Activated CD4-positive, alpha-beta T cell treated with anti-CD3 and anti-CD28 coated beads, Interleukin-2, amount 50 U/mL, for 4 hours (primary cell): ENCODE measurements at places on chromosomes 2 and 18.

GRCh38 chr2:174013315-174013751, 48.2 kb upstream of the SP3 start:
- no peak for DNase-seq

GRCh38 chr2:179250848-179251504, 13.7 kb downstream of the SESTD1 start:
- DNase-seq, result no peak

DNA sequence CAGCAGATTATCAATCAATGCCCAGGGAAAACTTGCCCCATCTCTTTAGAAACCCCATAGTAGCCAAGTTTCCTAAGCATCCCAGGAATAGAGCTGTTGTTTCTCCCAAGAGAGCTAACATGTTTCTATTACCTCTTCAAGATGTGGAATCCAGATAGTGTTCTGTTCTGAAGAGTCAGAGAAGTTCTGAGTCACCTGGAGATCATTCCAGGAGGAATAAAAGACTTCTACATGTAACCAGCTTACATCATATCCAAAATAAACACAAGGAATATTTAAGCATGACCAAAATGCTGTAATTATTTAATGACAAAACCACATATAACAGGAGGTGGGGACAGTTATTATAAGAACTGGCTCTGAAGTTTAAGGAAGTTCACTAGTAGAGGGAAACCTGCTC, 51.0 kb upstream of the GORASP2 start:
- no peak for DNase-seq

GRCh38 chr2:25608718-25609117, 64.7 kb downstream of the DTNB start:
- DNase-seq, result no peak

GRCh38 chr18:59155153-59155552, 15.5 kb downstream of the SEC11C start:
- no peak for DNase-seq

- DNase-seq, result no peak
Measured at GRCh38 chr2:170394641-170395387, 216.9 kb downstream of the MYO3B start.

DNA sequence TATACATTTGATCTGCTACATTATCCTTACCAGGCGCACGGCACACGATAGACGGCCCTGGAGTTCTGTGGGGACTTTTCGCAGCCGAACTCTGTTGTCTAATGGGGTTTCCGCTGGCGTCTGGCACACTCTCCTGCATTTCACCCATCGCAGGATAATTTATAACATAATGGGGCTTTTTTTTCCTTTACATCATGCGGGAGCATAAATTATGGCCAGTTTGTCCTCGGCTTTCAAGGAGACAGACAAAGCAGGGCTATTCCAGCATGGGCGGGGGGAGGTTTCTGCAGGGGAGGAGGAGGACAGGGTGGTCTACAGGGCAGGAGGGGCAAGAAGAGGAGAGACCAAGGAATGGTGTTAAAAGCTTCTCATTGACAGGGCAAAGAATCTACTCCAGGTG, 279.8 kb downstream of the CELF4 start:
- DNase-seq, result no peak

DNA sequence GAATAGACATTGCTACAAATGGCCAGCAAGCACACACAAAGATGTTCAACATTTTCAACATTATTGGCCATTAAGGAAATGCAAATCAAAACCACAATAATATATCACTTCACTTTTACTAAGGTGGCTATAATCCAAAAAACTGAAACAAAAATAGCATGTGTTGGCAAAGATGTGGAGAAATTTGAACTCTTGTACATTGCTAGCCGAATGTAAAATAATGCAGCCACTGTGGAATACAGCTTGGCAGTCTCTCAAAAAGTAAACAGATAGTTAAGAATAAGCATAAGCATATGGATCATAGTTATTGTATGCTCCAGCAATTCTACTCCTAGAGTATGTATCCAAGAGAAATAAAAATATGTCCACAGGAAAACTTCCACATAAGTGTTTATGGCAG, 192.5 kb downstream of the EN1 start:
- DNase-seq, result no peak

GRCh38 chr2:48540237-48540935, 10.4 kb downstream of the STON1 start:
- DNase-seq, result no peak

GRCh38 chr18:74638210-74638609, 40.5 kb downstream of the ZNF407 start:
- DNase-seq, result no peak

DNA sequence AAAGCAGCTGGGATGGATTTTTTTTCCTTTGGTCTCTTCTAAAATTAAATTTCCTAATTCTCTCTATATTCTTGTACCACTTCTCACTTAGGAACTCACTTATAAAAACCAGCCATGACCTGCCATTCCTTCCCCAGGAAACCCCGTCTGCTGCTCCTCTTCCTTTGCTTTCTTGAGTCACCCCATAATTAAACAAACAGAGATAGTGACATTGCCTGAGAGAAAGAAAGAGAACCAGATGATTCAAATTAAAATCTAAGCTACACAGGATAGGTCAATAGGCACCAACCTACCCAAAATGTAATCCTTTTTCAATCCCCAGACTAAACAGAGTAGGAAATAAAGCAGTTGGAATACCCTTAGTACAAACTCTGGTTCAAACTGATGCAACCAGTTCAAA, 9.7 kb downstream of the STK39 start:
- no peak for DNase-seq

GRCh38 chr2:25821225-25822056, 56.8 kb downstream of the ASXL2 start:
- no peak for DNase-seq

GRCh38 chr18:79260023-79260422, 135.7 kb upstream of the NFATC1 start:
- DNase-seq, result no peak

DNA sequence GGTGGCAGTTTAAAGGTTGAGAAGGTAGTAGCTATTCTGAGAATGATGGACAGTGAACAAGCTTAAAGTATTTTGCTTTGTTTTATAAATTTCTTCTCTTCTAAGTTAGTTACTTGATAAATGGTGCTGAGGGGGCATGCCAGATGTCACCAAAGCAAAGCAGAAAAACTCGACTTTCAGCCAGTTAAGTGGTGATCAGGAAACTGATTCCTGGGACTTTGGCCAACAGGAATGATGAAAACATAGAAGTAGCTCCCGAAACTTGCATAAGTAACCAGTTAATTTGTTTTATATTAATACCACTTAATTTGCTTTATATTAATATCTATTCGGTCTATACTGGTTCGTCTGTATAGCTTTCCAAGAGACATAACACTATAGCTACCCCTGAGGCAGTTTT, 82.6 kb downstream of the FANCL start:
- DNase-seq, result no peak

DNA sequence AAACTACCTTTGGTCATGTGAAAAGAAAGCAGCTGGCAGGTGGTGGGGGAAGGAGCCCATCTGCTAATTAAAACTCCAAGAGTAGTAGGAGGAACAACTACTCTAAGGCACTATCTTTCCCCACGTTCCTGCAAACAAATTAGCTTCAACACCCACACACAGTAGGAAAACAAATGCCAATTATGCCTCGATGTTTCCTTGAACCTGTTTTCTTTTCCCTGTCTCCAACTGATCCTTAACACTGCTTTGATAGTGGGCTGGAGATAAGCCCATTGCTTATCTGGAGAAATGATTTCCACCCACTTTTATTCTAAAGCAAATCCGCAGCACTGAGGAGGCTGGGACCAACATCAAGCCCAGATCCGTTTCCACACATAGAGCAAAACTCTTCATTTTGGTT, 36.0 kb downstream of the DDX18 start:
- no peak for DNase-seq

GRCh38 chr18:5914951-5915350, 19.6 kb upstream of the TMEM200C start:
- DNase-seq, result no peak

- no peak for DNase-seq
Measured at GRCh38 chr2:178514664-178515063, 34.4 kb downstream of the PLEKHA3 start.

DNA sequence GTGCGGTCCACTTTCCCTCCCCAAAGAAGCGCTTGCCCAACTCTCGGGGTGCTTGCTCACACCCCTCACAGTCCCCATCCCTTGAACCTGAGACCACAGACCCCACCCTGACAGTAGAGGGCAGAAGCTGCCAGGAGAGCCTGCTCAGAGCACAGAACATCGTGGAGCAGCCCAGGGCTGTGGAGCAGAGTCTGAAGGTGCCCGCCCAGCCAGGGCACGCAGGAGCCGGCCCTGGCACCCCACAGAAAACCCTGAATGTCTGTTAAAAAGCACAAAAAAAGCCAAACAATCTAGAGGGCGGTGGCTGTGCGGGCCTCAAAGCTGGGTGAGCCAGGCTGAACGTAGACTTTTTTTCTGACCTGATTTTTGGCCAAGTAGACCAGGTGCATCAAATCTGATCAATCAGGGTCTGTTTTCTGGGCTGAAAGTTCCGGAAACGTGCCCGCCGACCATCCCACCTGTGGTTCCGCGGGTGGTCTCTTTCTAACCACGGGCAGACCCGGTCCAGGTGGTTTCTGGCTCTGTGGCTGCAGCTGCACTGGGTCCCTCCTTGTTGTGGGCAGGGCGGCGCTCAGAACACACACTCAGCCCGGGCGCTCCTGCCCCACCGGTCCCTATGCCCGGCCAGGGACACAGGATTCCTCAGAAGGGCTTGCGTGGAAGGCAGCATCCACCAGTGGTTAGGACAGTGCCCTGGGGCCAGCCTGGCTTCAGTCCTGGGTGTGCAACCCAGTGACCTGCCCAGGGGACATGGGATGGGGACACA, 66.3 kb downstream of the SLC66A2 start:
- no peak for DNase-seq

DNA sequence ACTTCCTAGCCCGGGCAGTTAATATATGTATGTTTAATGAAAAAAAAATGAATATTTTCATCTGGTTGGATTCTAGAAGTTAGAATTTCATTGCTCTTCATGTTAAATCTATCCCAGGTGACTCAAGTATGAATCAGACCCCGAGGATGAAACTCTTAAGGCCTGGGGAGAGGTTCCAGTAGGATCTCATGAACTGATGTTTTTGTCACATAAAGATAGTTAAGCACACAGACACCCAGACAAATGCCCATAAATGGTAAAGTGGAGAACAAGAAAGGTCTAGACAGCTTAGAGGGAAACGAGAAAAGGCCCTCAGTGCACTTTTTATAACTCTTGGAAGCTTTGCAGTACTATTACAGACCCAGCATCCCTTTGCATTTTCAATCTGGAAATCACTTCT, 114.1 kb downstream of the RIF1 start:
- no peak for DNase-seq

GRCh38 chr2:76446872-76447271, 736.2 kb upstream of the GCFC2 start:
- DNase-seq, result no peak

GRCh38 chr18:9741406-9741792, 33.3 kb downstream of the RAB31 start:
- DNase-seq, result no peak

DNA sequence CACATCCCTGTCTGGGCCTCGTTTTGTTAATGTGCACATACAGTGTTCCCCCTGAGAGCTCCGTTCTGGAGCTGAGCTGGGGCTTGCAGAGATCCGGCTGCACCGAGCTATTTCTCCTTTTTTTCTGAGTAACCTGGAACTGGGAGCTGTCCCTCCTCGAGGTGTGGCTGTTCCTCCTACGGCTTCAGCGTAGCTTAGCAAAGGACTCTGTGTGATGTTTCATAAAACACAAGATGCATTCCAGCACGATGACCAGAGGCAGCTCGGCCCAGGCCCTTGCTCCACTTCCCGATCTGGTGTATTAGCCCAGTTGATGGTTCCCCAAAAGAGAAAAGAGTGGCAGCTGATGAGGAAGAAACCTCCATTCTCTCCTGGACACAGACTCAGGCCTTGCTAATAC, 103.0 kb downstream of the FAM210A start:
- DNase-seq, result no peak

GRCh38 chr2:147808520-147808919, 36.3 kb upstream of the ACVR2A start:
- no peak for DNase-seq

DNA sequence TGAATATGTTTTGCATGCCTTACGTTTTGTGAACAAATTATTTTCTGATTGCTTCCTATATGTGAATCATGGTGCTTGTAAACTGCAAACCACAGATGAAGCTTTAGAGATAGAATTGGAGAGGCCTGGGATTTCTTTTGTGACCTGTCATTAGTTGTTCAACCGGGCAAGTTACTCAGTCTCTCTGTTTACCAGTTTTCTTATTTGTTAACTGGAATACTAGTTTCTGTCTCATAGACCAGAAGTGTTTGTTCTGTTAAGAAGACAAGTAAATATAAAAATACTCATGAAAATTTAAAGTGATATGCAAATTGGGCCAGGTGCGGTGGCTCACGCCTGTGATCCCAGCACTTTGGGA, 27.3 kb downstream of the DGKD start:
- no peak for DNase-seq

DNA sequence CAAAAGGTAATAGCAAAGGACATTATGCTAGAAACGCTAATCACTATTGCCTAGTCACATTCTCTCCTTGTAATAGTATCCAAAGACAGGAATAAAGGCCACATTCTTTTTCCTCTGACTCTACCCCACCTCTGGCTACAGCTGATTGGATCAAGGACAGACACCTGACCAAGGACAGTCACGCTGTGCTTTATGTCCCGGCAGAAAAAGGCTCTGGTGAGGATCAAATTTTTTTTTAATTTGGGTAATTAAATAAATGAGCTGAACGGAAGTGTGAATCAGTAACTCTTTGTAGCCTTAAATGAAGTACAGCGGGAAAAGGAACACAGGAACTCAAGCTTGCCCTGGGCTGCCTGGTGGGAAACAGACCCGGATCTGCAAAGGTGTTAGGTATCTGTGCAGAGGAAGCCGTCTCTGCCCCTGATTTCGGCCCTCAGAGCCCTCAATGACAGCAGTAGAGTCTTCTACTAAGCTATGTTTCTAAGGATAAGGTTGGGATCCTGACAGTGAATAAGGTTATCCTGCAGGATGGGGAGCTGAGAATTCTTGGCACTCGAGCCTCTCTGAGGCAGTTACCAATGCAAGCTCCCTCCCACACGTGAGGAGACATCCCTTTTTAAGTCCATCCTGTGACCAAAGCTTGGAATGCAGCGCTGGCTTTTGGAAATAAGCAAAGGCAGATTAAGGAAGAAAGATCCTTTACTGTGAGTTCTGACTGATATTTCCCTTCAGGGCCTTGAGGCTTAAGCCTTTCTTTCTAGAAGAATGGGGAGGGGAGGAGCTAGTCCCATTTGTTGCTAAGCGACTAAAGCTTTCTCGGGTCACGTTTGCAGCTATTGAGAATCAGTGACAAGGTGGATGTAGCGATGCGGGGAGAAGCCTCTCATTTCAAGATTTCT, 37.8 kb upstream of the IKZF2 start:
- no peak for DNase-seq

DNA sequence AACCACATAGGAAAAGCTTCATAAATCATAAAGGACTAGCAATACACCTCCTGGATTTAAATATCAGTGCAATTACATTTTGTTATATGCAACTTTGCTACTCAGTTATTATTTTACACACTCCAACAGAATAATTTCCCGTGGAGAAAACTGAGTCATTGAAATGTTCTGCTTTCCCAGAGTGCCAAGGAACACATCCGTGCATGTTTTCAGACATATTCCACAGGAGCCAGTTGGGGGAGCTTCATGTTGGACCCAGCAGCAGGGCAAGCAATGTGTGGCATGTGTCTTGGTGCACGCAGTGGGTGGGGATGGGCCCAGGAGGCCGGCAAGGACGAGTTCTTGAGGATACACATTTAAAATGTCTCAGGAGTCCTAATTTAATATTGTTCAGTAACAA, 14.4 kb upstream of the SMIM21 start:
- no peak for DNase-seq
